ENCODE measurements at places on chromosomes 2 and 18.

GRCh38 chr18:63157293-63158011 lies 162.1 kb downstream of the BCL2 start:
- DNase-seq: no peak

DNA sequence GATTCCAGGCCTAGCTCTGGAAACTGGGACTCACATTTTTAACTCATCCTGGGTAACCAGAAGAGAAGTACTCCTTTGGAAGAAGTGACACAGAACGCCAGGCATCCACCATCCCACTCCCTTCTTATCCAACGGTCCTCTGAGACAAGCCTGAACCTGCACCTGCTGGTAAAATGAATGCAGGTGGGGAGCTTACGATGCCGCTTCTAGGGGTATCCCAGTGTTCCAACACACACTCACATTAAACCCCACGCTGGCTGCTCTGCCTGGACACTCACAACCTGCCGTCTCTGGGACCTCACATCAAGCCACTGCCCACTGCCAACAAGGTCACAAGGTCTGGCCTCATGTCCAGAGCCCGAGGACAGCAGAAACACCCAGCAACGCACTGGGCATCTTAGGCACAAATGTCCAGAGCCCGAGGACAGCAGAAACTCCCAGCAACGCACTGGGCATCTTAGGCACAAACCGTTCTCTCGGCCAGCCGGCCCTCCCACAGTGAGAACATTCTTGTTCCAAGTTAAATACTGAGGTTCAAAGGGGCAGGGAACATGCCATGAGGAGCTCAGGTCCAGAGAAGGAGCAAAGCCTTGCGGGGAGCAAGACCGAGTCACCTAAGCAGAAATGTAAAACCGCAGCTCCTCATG lies 9.9 kb downstream of the SLC66A2 start:
- no peak for DNase-seq

GRCh38 chr2:120552079-120552478 lies 183.6 kb upstream of the GLI2 start:
- DNase-seq: no peak

- no peak for DNase-seq
Measured at GRCh38 chr2:188204824-188205223, 86.8 kb upstream of the GULP1 start.

GRCh38 chr18:21054252-21054821 lies 57.3 kb downstream of the ROCK1 start:
- DNase-seq: no peak

GRCh38 chr2:143034292-143035074 lies 94.7 kb upstream of the ARHGAP15 start:
- DNase-seq: peak; percentile 21

DNA sequence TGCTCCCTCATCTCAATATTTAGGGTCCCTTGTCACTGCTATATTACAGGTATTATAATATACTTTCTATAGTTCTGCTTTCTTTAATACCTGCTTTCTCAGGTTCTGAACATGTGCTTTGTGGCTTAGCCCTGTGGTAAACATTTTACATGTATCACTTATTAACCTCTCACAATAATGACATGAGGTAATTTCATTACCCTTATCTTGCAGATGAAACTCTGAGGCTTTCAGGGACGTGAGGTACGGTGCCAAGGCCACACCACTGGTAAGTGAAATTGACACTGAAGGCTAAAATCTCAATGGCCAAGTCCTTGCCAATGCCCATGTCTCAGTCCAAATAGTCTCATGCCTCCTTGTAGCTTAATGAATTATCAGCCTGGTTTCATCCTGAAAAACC lies 21.7 kb downstream of the LINC00305 start:
- no peak for DNase-seq

DNA sequence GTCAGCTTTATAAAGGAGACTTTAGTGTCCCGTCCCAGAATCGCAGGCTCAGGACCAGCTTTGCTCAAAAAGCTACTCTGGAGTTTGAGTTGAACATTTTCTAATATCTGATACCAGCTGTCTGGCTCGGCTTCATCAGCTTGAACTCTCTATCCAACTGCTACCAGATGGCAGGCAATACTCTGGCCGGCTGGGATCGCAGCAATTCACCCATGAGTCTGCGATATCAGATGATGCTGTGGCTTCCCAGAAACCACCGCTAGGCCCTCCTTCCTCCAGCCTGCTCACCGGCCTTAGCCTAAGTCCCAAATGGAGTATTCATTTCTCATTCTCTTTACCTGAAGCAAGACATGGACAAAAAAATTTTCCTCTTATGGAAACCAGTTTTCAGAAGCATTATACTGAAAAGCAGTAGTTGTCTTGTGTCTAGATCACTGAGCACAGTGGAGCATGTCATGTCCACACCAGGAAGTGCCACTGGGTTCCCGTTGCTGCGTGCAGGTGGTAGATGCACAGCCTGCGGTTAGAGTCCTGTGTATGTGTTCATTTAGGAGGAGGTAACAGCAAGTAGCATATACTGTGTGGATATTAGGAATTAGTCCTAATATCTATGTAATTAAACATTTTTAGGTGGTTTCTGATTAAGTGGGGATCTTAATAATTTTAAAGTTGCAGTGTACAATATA lies 162.0 kb upstream of the SOX11 start:
- DNase-seq: no peak

GRCh38 chr2:174332217-174332963 lies 2.4 kb upstream of the SP9 start:
- DNase-seq: no peak

DNA sequence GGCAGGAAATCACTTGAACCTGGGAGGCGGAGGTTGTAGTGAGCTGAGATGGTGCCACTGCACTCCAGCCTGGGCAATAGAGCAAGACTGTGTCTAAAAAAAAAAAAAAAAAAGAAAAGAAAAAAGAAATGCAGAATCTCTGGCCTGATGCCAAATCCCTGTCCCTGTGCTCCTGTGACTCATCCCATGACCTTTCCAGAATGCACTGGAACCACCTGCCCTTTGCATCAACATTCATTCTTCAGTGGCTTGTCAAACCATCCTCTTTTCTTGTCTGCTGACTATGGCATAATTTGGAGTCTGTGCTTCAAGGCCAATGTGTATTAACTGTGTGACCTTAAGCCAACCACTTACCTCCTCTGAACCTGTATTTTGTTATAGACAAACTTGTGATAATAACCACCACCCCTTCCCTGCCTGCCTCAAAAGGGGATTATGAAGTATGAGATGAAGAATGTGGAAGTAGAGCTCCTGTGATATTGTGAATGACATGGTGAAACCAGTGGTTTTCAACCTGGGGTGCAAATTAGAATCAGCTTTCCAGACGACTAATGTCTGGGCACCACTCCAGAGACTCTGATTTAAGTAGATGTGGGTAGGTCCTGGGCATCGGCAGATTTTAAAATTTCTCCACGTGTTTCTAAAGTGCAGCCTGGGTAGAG lies 189.3 kb downstream of the CLIP4 start:
- no peak for DNase-seq

GRCh38 chr18:9951022-9951859 lies 37.4 kb downstream of the VAPA start:
- DNase-seq: no peak

GRCh38 chr2:20624884-20625485 lies 25.9 kb downstream of the HS1BP3 start:
- no peak for DNase-seq

GRCh38 chr2:199490049-199490448 lies 32.3 kb upstream of the SATB2 start:
- no peak for DNase-seq

DNA sequence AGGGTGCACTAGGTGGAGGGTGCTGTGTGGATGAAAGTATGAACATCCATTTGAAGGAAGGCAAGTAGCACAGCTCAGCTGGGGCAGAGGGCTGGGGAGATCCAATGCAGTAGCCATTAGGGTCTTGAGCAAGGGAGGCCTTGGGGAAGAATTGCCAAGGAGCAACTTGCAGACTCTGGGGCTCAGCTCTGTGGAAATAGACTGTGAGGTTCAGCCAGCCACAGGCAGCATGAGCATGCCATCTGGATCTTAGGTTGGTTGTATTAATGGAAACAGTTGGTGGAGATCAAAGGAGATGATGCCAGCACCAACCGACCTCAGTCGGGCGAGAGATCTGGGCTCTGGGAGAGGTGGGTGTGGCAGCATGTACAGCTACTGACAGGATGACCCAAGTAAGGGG lies 5.6 kb downstream of the ZAP70 start:
- no peak for DNase-seq

GRCh38 chr2:234828382-234829073 lies 123.3 kb upstream of the SH3BP4 start:
- DNase-seq: no peak

DNA sequence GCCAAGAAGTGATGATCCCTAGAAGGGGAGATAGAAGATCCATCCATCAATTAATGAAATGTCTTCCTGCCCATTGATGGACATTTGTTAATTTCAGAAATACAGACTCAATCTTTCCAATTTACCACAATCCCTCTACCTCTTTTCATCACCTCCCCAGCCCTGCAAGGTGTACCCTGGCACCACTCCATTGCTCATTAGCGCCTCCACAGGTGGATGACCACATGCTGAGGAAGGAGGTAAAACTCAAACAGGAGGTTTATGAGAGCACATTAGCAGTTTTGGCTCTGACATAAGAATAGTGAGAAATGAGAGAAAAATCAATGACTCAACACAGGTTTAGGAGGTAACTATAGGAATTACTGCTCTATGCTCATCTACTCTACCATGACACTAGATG lies 208.0 kb downstream of the C1D start:
- no peak for DNase-seq

DNA sequence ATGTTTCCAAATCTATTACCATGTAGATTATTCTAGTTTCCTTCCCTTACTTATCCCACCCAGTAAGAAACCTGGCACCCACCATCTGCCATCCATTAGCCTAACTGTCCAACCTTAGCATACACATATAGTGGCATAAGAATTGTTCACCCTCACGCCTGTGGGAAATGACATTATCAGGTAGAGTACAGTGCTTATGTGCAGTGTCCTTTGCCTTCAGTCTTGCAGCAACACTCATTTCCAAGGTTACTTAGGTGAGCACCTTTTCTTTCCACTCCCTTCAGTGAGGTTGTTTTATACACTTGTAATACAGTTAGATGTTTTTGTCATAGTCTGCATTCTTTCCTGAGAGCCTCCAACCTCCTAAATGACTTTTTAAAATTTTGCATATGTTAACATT lies 18.1 kb downstream of the AQP12B start:
- no peak for DNase-seq

GRCh38 chr2:41722668-41723369 lies 325.0 kb upstream of the PKDCC start:
- no peak for DNase-seq

DNA sequence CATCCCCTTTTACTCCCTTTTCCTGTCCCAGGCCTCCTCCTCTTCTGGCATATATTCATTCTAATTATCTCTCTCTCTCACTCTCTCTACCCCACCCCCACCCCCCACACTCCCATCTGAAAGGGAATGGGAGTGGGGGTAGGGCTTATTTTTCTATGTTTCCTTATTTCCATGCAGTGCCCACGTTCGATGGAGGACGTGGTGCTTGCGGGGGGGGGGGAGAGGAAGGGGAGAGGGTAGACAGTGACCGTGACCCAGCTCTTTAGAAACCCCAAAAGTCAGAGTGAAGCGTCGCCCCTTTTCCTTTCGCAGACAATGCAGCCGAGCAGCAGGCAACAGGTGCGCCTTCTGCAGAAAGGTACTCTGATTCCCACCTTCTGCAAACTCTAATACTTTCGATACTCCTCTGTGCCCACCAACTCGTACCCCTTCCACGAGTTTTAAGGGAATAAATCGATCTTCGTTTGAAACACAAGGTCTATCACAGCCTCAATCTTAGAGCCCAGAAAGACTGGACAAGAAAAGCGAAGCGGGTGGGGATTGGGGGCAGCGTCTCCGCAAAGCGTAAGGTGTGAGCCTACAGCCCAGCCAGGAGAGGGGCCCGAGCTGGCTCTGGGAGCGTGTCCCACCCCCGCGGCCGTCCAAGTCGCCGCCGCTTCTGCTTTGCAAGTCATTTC lies 891 bp upstream of the NR4A2 start:
- DNase-seq: peak; percentile 41

DNA sequence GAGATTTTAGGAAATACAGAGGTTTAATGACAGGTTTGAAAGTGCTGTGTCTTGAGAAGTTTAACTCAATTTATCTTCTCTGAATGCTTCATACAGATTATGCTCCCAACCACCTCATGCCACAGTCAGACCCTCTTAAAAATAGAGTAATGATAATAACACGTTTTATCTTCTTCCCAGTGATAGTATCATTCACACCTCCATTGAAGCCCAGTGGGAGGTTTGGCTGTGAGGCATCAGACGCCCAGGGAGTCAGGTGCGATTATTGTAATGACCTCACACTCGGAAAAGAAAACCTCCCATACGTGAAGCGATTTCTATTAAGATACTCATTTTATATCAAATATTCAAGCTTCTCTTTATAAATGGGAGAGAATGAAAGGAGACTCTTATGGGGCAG lies 366.3 kb downstream of the SETBP1 start:
- DNase-seq: no peak

GRCh38 chr2:134391751-134392160 lies 137.9 kb downstream of the MGAT5 start:
- no peak for DNase-seq

- DNase-seq: no peak
Measured at GRCh38 chr2:9220201-9220600, 13.6 kb downstream of the ASAP2 start.

- DNase-seq: no peak
Measured at GRCh38 chr2:176261136-176261535, 8.1 kb upstream of the MTX2 start.

DNA sequence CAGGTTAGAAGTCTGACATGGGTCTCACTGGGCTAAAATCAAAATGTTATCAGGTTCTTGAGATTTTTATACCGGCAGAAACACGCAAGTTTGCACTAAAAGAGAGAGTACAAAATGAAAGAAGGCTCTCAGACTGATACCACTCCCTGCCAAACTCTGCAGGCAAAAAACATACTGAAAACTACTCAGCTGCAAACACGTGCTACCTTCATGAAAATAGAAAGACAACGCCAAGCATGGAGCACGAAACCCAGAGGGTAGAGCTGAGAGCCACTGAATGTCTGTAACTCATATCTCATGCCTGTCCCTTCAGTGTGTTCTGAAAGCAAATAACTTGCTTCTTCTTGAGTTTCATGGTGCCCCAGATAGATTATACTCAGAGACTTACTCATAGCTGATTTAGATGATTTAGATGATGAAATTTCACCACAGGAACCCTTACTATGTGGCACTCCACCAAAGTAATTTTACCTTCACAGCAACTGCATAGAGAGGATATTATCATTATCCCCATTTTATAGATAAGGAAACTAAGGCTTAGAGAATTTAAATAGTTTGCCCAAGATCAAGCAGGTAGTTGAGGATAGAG lies 313.0 kb upstream of the SLC39A10 start:
- peak; percentile 6 for DNase-seq

DNA sequence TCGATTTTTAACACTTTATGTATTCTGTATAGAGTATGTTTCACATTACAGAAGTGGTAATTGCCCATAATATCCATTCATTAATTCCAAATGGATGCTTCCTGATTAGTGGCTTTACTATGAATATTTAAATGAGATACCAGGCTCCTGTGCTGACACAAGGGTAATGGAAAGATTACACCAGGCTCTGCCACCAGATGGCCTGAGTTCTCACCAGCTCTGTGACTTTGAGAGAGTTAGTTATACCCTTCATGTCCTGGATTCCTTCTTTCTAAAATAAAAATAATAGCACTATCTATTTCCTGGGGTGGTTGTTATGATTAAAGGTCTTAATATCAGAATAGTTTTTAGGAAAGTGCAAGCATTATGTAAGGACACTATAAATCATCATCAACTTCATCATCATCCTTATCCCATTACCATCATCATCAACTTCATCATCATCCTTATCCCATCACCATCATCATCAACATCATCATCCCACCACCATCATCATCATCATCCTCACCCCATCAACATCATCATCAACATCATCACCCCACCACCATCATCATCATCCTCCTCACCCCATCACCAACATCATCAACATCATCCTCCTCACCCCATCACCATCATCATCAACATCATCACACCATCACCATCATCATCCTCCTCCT lies 151.8 kb downstream of the DNER start:
- no peak for DNase-seq

Measured in T-helper 2 cell (primary cell).